CD4-positive, alpha-beta T cell treated with Interleukin-2 at 100 ng/mL for 4 hours (primary cell): ENCODE measurements at places on chromosomes 7 and 10.

GRCh38 chr10:62188021-62188616 is 80.5 kb downstream of the RTKN2 start:
- DNase-seq, result no peak

DNA sequence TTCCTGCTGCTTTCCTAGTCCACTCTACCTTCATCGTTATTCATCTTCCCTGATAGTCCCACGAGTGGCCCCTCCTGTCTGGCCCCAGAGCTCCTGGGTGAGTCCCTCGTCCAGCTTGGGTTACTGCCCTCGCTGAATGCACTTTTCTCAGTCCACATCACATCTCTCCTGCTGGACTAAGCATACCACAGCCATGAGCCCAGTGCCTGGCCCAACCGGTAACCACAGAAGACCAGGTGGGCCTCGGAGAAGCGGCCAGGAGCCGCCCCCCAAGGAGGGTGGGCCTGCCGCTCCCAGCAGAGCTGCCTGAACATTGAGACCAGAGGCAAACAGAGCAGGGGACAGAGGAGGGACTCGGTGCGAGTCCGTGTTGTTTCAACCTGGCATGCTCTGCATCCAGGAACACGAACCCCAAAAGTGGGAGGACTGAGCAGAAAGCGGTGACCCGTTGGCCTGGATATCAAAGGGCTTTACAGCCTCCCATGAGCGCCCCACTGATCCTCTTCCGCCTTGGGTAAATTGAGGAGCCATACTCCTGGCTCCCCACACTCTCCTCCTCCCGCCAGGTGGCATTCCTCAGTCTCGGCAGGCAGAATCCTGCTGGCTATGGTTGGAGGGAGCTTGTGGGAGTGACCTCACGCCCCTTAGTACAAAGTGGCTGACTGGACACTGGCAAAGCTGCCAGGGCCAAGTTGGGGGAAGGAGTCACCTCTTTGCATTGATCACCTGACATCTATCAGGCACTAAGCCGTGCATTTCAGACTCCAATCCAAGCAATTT is 13.3 kb downstream of the TMEM72 start:
- no peak for DNase-seq

DNA sequence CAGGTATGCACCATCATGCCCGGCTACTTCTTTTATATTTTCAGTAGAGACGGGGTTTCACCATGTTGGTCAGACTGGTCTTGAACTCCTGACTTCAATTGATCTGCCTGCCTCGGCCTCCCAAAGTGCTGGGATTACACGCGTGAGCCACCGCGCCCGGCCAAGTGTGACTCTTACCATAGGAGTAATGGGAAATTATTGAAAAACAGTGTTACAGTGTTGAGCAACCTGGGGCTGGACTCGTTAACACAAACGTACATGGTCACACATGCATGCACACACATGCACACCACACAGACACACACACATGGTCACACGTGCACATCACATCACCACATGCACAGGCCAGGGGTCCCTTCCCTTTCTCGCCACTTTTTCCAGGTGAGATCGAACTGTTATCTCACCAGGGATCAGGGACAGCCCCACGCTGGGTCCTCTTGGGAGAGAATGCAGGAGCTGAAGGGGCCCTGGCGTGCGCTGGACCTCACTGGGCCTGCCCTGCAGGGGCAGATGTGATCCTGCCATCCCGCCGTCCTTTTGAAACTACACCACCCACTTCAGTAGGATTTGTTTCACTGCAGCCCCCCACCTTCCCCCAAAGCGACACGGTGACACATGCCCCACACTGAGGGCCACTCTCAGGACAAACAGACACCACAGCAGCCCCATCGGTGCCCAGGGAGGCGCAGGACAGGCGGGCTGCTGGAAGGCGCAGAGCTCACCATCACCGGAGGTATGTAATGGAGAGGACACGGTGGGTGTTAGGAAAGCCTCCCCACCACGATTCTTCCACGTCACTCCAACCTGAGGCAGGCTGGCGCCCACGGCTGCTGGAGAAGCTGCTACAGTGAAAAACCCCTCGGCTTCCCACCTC is 10.2 kb downstream of the RADIL start:
- DNase-seq, result no peak

DNA sequence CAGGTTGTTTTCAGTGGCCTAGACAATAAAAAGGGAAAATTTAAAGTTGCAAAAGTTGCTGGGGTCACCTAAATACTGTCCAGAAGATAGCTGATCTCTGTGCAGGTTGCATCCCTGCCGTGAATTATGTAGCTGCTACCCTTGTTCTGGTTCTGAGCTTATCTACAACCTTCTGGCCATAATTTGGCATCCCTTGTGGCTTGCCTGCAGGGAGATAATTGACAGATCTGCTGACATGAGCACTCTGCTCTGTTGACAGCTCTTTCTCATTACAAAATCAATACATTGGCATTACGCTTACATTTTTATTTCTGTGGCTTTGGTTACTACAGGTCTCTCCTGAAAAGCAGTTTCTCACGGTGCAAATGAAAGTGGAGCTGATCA is 29.3 kb upstream of the HECTD2 start:
- DNase-seq, result no peak

DNA sequence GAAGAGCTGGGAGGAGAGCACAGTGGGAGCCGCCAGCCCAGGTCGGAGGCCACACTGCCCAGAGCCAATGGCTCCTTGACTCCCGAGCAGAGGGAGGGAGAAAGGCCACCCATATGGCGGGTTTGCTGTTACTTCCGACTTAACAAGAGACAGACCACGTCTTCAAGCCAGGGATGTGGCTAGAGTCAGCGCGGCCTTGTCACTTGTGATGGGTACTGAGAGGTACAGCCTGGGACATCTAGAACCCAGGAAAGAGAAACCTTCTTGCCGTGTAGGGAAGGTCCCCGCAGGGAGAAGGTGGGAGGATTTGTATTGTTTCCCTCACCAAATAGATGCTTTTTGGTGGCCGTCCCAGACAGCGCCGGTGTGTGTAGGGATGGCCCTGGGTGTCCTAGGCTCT is 127.6 kb downstream of the PAXIP1 start:
- DNase-seq, result no peak

- no peak for DNase-seq
Measured at GRCh38 chr10:78065611-78066010, 31.9 kb downstream of the RPS24 start.

DNA sequence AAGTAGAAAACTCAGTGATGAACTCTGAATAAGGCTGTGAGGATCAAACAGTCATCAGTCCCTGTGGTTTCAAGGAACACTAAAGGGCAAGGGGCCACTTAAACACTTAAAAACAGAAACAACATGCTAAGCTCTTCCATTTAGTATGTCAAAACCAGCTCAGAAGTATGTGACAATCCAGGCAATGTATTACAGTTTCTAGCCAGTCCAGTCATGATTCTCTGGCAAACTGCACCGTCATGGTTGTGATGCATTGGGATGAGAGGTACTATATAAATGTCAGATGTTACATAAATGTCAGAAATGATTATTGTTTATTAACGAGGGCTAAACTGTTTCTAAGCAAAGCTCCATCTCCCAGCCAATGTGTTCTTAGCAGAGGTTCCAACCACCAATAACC is 4.7 kb upstream of the CREB5 start:
- DNase-seq, result no peak

DNA sequence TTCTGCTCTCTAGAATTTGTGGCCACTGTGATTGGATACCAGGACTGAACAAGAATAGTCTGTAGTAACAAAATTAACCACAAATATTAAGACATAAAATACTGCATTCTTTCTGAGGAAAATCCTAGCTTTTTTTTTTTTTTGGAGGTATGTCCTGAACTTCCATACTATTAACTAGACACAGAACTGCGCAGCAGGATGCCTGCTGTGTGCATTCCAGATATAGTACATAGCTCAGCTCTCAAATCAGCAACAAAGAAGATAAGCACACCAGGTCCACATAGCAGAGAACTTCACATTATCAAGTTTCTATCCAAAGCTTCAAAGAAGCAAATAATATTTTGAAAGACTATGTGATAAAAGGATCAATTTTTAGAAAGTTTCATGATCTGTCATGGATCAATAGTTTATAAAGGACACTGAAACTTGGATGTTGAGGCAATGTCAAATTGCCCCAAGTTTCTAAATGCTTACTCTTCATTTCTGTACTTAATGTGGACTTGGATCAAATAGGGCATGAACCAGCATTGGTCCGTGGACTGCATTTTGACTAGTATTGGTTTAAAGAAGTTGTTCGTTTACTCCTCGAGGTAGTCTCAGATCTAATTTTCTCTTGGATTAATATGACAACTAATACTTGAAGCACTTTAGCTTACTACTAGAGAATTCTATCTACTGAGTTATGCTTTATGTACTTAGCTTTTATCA is 15.4 kb downstream of the NAMPT start:
- DNase-seq, result no peak

GRCh38 chr10:110530131-110530831 is 32.6 kb downstream of the DUSP5 start:
- no peak for DNase-seq

DNA sequence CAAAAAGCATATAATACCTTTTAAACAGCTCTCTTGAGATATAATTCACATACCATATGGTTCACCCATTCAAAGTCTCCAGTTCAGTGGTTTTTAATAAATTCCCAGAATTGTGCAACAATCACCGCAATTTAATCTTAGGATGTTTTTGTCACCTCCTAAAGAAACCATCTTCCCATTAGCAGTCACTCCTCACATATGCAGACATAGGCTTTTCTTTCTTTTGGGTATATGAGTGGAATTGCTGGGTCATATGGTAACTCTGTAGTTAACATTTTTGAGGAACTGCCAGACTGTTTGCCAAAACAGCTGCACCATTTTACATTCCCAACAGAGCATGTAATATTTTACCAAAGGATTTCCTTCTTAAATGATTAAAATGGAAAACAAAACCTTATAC is 57.0 kb downstream of the CC2D2B start:
- no peak for DNase-seq
